ENCODE measurements at places on chromosomes 6 and 20.

GRCh38 chr6:137859025-137859424 lies 8.0 kb upstream of the TNFAIP3 start:
- DNase-seq, result no peak

GRCh38 chr20:2417213-2417541 lies 36.5 kb downstream of the TGM6 start:
- DNase-seq, result no peak

DNA sequence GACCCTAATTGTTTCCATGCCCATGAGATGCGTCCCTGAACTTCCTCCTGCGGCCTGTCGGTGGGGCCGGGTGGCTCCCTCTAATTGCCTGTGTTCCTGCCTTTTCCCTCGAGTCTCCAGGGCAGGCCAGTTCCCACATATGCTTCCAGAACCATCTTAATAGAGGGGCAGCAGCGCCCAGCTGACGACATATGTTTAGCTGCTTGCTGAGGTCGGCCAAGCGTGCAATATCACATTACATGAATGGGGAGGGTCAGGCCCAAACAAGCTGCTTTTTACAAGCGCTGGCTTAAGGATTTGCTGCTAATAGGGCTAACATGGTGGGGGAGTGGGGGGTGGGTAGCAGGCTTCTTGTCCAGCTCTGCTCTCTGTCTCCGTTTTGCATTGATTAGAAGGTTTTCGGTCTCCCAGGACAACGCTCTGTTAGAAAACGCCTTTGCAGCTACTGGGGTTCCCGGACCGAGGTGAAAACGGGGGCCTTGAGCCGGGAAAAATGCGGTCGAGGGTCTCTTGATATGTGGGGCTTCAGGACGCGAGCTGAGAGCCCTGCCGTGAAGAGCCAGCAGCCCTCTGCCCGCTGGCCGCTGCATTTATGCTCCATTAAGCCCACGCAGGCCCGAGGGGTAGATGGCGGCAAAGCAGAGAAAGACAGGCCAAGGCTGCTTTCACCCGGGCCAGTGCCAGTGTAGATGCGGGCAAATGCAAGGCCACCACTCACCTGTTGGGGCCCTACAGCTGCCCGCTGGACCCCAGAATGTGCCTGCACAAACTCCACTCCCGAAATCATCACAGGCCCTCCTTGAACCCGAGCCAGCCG lies 308.5 kb downstream of the BMP7 start:
- no peak for DNase-seq

DNA sequence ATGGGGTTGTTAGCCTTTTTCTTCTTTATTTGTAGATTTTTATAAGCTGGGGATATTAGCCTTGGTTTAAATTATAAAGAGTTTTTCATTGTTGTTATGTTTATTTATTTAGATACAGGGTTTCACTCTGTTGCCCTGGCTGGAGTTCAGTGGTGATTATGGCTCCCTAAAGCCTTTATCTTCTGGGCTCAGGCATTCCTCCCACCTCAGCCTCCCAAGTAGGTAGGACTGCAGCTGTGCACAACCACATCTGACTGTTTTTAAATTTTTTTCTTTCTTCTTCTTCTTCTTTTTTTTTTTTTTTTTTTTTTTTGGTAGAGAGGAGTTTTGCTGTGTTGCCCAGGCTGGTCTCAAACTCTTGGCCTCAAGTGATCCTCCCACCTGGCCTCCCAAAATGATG lies 80.9 kb downstream of the UBE3D start:
- DNase-seq, result no peak

DNA sequence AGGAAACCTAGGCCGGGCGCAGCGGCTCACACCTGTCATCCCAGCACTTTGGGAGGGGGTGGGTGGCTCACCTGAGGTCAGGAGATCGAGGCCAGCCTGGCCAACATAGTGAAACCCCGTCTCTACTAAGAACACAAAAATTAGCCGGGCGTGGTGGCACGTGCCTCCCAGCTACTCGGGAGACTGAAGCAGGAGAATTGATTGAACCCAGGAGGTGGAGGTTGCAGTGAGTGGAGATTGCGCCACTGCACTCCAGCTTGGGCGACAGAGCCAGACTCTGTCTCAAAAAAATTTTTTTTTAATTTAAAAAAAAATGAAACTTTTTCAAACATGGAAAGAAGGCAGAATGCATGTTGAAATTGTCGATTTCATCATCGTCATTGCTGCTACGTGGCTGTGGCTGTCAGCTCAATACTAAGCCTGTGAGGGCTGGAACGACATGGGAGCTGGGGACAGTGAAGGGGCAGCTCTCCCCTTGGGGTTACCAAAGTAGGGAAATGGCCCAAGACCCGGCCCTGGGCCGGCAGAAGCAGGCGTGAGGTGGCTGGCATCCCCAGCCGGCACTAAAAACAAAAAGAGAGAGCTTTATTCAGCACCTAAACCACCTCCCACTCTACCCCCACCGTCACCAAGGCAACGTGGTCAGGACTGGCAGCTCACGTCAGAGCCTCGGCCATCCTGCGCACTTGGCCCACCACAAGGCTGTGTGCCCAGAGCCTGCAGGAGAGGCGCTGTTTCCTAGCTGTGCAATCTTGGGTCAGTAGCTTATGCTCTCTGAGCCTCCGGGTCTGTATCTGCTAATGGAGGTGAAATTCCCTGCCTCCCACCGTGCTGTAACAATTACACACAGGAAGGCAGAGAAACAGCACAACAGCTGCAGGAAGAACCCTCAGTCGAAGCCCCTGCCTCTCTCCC lies 30.8 kb downstream of the AGPAT4 start:
- no peak for DNase-seq

GRCh38 chr6:7234547-7234946 lies 78.5 kb downstream of the SSR1 start:
- no peak for DNase-seq

- peak; percentile 80 for DNase-seq
These were observed 23.2 kb downstream of the ZNF311 start for GRCh38 chr6:28981833-28982475.

DNA sequence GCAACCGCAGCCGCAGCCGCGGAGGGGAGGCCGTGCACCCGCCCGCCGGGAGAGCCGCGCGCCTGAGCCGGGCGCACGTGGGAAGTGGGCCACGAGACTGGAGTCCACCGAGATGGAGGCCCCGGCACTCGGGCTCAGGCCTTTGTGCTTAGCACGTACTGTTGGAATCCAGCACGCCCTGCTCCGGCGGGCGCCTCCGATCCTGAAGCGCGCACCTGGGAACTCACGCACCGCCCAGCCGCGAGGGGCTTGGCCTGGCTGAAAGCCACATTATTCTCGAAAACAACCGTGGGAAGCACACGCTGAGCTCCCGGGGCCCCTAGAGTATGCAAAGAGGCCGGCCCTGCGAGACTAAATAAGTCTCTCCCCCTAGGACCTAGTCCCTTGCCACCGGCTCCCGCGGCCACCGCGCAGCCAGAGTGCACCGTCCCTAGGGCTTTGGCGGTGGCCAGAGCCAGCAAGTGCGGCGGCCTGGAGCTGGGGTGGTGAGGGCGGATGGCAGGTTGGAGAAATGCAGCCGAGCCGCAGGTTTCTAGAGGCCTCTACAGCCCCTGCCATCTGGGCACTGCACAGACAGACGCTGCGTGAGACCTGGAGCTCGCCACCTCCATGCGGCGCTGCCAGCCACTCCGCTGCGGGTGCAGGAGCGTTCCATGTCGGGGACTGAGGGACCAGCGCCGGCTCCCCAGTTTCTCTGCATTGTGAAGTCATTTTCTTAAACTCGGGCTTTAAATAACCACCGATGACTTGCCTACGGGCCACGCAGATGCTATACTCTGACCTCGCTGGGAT lies 42.0 kb upstream of the LY86 start:
- DNase-seq, result no peak

- DNase-seq, result no peak
These were observed 8.4 kb downstream of the ARFGAP1 start for GRCh38 chr20:63280929-63281545.

DNA sequence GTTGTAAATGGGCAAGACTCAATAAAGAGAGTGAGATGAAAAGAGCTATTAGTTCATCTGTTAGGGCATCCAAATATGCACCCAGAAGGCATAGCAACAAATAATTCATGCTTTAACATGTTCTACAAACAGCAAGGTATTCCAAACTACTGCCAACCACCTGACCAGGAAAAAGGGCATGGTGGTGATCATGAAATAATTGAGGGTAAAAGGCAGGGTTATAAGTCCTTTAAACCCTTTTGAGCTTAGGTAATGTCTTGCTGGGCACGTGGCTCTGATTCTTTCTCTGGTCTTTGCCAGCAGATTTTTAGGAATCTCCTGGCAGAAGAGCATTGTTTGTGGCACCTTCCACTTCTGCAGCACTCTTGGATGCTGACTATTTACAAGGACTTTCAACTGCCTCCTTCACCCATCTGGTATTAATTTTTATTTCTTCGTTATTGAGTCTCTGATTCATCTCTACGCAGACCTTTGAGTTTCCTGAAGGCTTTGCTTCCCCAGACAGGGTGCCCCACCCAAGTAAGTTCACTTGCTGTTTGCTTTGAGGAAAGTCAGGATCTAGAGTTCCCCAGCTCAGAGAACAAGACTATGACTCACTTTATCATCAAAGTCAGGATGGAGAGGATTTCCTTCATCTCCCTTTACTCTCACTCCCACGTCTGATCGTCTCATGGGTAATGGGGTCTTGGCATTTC lies 83.4 kb upstream of the NEDD9 start:
- peak; percentile 96 for DNase-seq

DNA sequence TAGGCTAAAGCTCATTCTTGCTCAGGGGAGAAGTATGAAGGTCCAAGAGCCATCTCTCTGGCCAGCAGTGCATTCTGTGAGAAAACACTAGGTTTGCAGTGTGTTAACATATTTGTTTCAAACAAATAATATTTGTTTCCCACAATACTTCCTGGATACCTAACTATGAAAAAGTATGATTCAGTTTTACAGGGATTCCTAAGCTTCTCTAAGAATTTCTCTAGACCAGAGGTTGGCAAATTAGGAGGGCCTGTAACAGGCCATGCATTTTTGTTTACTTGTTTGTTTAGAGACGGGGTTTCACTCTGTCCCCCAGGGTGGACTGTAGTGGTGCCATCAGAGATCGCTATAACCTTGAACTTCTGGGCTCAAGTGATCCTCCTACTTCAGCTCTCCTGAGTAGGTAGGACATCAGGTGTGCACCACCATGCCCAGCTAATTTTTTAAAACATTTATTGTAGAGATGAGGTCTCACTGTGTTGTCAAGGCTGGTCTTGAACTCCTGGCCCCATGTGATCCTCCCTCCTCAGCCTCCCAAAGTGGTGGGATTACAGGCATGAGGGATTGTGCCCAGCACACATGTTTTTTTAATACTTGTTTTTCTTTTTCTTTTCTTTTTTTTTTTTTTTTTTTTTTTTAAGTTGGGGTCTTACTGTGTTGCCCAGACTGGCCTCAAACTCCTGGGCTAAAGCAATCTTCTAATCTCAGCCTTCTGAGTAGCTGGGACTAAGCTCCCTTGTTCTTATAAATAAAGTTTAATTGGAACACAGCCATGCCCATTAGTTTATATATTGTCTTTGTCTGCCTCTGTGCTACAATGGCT lies 71.7 kb downstream of the ADGRG6 start:
- DNase-seq, result no peak

DNA sequence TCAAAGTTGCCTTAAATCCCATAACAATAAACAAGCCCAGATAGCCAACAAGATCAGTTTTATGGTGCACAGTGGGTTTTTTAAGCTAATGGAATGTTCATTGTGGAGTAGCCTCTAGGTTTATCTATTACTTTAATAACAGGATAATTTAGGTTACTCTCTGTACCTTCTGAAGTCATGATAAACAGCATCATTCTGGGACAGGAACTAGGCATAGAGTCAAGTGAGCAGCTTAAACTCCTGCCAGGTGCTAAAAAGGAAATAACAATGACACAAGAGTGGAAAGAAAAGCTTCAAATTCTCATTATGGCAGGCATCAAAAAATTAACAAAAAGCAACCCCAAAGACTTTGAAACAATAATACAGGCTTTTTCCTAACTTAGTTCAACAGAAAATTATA lies 228.8 kb downstream of the HACE1 start:
- no peak for DNase-seq

GRCh38 chr6:161701056-161701455 lies 427.2 kb upstream of the AGPAT4 start:
- DNase-seq, result no peak

DNA sequence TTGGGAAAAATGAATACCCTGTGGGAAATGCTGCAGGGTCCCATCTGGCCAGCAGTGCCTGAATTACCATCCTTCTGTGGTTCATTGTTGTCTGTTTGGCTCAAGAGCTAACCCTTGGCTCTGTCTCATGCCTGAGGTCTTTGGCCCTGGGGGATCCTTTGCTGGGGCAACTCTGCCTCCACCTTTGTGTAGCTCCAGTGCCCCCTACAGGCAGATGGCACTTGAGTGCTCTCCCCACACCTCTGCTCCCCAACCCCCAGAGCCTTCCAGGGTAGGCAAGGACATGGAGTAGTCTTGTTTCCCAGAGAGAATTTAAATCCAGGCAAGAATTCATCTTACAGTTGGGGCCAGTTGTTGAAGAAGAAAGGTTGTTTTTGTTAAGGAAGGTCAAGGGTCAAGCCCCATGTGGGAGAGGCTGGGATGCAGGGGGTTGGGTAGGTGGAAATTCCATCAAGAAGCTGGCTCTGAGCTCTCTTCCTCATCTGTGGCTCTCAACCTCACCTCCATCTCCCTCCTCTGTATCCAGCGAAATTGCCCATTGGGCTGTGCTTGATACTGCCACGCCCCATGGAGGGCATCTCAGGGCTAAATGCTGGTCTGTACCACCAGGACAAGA lies 44.2 kb downstream of the ZNF831 start:
- no peak for DNase-seq

GRCh38 chr6:15429141-15430110 lies 183.6 kb downstream of the JARID2 start:
- DNase-seq, result peak; percentile 74

DNA sequence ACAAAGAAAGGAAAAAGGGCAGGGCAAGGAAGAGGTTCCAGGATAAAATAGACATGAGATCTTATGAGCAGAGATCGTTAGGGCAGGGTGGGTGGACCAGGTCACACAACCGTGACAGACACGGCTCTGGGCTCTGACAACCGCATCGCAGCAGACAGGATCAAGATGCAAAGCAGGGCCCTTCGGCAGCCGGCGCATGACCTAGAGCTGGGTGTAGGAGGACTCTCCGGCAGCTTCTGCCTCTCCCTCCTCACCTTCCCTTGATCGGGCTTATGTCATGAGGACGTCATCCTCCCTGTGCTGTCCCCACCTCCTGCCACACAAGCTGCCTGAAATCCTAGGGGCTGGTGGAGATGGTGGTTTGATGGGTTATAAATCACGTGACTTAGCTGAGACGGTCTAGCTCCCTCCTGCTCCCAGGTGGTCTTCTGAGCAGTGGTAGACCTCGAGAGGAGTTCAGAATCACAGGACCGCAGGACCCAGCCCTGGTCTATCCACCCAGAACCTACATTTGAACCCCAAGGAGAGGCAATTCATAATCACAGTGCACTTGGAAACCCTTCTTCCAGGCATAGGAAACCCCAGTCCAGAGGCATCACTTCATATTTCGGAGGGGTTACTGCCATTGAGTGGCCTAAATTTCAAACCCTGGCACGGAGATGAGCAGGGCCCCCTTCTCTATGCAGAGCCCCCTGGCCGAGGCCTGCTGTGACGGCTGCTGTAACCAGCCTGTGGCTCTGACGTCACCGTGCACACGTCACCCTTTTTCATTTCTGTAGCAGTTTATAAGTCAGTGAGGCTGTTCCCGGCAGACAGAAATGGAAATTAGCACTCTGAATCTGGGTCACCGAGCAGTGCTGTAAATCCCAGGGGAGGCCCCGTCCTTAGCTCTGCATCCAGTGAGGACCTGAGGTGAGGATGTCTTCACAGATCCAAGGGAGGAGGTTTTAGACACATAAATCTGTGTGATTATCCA lies 8.7 kb upstream of the CCR6 start:
- DNase-seq, result no peak

Data from foreskin keratinocyte (primary cell).